ENCODE measurements at places on chromosomes 1 and 21.

- DNase-seq = no peak
These were observed 78.5 kb upstream of the PGD start for GRCh38 chr1:10320336-10320735.

GRCh38 chr1:234542211-234542850 lies 63.4 kb upstream of the TARBP1 start:
- no peak for DNase-seq

GRCh38 chr1:108881369-108881768 lies 4.6 kb downstream of the GPSM2 start:
- no peak for DNase-seq

- DNase-seq = no peak
These were observed 290.3 kb upstream of the SGIP1 start for GRCh38 chr1:66243548-66244130.

DNA sequence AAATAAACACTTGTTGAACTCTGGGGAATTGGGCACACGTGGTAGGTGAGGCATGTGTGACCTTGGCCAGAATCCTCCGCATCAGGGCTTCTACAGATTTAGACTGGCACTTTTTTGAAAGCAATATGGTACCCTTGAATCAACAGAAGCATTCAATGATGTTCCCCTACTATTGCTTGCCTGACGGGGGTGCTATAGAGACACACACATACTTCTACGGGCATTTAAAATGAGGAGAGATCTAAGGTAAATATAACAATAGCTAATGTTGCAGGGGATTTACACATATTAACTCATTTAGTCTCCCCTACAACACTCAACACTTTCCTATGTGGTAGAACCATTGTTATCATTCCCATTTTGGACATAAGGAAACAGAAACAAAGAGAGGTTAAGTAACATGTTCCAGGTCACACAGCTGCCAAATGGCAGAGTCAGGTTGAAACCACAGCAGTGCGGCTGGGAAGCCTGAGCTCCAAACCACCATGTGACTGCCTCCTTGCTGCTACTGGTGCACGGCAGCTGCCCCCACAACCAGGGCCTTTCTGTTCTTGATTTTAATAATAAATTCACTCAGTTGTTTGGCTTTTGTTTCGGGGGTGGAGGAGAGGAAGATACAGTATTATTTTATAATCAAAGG lies 147.4 kb downstream of the ZNF281 start:
- DNase-seq = no peak

DNA sequence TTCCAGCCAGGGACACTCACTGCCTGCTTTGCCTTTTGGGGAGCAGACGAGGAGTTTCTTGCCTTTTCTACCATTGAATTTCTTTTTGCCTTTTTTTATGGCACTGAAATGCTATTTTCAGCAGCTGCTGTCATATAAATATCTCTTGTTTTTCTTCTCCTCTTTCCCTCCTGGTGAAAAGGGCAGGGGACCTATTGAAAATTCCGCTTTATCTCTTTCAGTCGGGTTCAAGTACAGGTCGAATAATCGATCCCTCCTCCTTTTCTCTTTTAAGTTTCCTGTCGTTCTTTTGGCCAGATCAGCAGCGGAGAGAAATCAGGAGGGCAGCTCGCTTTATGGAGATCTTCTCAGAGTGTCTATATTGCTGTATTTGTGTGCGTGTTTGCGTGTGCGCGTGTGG lies 67.4 kb upstream of the CASZ1 start:
- no peak for DNase-seq

- no peak for DNase-seq
These were observed 7.0 kb downstream of the PAFAH2 start for GRCh38 chr1:25990702-25991395.

GRCh38 chr1:243927381-243927780 lies 77.3 kb upstream of the AKT3 start:
- no peak for DNase-seq

GRCh38 chr1:150168960-150169601 lies 19.4 kb downstream of the PLEKHO1 start:
- peak; percentile 67 for DNase-seq
